ENCODE measurements at places on chromosomes 4 and X.

GRCh38 chr4:73619346-73619745, 890 bp downstream of the RASSF6 start:
- no peak for DNase-seq

DNA sequence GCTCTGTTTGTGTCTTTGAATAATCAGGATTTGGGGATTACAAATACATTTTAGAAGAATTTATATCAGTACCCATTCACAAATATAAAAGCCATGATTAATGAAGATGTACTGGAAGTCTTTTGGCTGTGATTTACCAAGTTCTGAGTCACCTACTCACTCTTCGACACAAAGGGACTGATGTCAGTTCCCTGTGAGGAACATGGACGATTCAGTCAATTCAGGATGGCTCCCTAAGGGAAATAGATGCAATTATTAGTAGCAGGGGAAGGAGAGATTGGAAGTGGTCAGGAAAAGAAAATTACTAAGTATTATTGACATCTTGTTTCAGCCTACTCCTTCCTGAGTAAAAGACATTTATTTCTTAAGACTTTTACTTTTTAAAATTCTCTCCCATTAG, 550.7 kb upstream of the SLIT2 start:
- DNase-seq, result no peak

DNA sequence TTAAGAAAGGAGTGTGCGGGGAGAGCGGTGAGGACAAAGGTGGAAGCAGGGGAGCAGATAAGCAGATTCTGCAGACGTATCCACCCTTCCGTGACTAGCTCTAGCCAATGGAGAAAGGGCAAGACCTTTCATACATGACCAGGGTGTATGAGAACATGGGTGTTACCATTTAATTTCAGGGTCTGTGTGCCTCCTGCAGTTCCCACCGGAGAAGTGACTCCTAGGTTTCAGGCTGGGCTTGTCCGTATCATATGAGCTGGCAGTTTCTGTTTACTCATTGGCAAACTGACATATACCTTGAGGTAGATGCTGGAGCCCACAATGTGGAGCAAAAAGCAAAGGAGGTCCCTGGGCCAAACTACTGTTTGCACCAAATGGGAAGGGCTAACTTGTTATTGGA, 6.8 kb downstream of the RBM47 start:
- no peak for DNase-seq

GRCh38 chr4:6941796-6942195, 32.2 kb downstream of the TBC1D14 start:
- peak; percentile 78 for DNase-seq

- no peak for DNase-seq
Observed at GRCh38 chr4:168274871-168275270, 43.7 kb downstream of the DDX60 start.

DNA sequence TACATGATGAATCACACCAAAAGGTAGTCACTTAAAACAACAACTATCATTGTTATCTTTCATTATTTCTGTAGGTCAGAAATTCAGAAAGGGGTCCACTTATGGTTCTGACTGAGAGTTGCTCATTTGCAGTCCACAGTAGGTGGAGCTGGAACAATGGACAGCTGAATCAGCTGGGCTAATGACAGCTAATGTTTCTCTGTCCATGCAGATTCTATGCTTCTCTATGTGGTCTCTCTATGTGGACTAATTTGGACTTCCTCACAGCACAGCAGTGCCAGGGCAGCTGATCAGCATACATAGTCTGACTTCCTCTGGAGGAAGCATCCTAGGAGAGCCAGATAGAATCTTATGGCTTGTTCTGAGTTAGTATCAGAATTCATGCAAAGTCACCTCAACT, 131.7 kb upstream of the INTU start:
- DNase-seq, result peak; percentile 63

- peak; percentile 55 for DNase-seq
Observed at GRCh38 chrX:154718616-154719015, 32.3 kb downstream of the GAB3 start.

- no peak for DNase-seq
Observed at GRCh38 chr4:147764337-147764736, 32.4 kb downstream of the ARHGAP10 start.

DNA sequence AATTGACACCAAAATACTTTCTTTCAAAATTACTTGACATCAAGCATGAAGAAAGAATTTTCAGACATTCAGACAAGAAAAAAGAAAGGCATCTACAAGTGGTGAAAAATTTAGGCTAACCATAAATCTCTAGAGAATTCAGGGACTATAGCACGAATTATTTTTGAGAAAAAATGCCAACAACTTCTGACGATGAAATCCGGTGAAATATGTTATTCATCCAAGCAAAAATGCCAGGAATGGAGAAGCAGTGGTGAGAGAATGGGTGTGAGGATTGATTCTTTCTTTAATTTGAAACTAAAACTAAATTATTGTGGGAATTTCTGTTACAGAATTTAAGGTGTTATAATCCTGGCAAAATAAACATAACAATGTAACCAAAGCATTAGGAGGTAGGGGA, 69.4 kb upstream of the SORBS2 start:
- DNase-seq, result no peak

GRCh38 chr4:70356185-70356584, 4.4 kb upstream of the SMR3A start:
- no peak for DNase-seq

- DNase-seq, result peak; percentile 36
Observed at GRCh38 chr4:127995776-127996175, 30.6 kb downstream of the ABHD18 start.

DNA sequence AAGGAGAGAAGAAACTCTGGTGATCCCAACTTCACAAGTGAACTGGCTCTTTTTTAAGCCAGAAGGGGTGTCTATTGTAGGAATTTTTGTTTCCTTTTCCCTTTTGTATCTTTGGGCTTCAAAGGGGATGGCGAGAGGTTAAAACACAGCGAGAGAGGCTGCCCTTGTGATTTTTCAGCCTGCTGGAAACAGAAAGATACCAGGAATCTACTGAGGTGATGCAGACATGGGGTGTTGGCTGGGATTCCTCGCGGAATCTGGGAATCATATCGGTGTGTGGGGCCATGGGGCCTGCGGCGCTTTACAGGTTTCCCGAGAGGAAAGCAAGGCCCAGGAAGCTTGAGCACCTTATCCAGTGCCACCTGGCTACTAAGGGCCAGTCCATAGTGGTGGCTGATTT, 99.4 kb upstream of the STX18 start:
- no peak for DNase-seq

Measured in suppressor macrophage (primary cell).